Effector CD4-positive, alpha-beta T cell (primary cell): ENCODE measurements at places on chromosomes 16 and 17.
A peak's percentile ranks its signal among the peaks of the same experiment; 100 is the strongest.

DNA sequence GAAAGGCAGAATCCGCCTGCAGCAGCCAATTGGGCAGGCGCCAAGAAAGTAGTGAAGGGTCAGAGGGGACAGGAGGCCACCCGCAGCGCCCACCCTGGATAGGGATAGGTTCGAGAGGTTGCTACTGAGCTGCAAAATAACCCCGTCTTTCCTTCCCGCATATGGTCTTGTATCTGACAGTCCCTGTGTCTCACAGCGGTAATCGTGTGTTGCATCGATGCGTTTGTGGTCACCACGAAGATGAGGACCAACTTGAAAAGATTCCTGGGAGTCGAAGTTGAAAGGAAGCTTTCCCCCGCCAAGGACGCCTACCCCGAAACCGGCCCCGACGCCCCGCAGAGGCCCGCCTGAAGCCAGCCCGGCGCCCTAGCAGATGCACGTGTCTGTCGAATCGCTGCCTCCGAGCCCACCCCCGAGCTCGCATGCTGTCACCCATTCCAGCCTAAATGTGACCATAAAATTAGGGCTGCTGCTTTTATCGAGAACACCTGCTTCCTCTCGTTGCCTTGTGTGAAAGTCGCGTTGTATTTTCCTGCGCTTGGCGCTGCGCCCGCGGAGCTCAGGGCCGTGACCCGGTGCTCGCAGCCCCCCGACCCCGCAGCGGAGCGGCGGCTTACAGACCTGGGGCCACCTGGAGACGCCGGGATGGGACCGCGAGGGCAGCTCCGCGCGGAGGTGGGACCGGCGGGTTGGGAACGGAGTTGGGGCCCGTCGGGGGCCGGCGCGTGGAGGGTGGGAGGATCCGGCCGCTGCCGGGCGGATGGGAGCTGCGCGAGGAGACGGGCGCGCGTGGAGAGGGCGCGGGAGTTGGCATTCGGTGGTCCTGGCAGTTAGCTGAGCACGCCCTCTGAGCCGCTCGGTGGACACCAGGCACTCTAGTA lies at the start of gene CMTM2:
CMTM2 (plus strand) TSS at position 813 of the 881 bp plus-strand sequence. CDS start 145 bp downstream, outside the sequence.
- no peak for DNase-seq

GRCh38 chr16:55943267-55943666 lies 68.1 kb upstream of the CES5A start:
- DNase-seq: no peak

DNA sequence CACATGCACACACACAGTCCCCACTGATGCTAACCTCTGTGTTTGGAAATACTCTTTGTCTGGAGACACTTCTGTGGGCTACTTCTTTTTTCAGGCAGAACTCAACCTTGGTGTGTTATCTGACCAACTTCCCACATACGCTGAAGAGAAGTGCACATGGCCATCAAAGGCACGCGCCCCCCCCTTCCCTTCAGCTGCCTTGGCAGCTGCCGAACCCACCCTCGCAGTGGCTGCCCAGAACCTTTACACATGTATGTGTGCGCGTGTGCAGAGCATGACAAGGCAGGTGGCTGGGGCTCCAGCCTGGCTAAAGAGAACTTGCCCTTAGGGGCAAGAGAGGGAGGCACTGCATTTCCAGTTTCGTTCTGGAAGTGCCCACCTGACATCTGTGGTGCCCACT lies 3.9 kb downstream of the RAPGEFL1 start:
- DNase-seq: no peak

- no peak for DNase-seq
Observed at GRCh38 chr17:31067691-31068184, 27.0 kb upstream of the NF1 start.

- no peak for DNase-seq
Observed at GRCh38 chr17:41474863-41475262, 6.1 kb downstream of the KRT35 start.

DNA sequence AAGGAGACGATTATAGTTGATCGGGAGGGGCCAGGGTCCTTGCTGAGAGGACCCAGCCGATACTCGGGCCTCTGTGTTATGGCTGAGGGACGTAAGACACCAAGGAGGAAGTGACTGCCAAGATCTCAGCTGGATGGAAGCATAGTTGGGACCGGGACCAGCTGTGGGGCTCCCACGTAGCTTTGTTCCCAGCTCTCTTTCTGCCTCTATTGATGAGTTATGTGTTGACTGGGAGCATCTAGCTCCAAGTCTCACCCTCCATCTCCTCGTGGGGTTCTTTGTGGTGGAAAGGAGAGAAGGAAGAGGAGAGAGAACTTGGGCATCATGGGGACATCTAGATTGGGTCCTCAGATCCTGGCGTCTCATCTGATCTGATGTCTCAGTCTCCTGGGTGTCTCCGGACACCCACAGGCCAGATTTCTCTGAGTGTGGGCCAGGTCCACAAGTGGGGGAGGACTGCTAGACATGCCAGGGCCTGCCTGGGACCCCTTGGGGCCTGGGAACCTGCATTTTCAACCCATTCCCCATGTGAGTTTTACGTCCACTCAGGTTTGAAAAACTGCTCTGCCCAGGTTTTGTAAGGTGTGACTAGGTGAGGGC lies 1.0 kb downstream of the MGRN1 start:
- no peak for DNase-seq

DNA sequence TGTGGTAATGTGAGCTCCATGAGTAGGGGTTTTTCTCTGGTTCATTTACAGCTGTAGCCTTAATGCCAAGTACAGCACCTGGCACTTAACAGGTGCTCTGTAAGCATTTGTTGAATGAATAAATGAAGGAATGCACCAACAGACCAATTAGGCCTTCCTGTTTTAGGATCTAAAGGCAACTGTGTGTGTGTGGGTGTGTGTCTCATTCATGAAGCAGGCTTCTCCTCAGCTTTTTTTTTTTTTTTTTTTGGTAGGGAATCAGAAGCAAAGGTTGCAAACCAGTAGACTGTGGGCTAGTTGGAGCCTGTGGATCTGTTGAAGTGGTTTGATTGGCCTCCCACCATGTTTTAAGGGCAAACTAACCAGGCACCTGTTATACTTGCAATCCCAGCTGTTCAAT lies 48.1 kb downstream of the HS3ST2 start:
- no peak for DNase-seq

DNA sequence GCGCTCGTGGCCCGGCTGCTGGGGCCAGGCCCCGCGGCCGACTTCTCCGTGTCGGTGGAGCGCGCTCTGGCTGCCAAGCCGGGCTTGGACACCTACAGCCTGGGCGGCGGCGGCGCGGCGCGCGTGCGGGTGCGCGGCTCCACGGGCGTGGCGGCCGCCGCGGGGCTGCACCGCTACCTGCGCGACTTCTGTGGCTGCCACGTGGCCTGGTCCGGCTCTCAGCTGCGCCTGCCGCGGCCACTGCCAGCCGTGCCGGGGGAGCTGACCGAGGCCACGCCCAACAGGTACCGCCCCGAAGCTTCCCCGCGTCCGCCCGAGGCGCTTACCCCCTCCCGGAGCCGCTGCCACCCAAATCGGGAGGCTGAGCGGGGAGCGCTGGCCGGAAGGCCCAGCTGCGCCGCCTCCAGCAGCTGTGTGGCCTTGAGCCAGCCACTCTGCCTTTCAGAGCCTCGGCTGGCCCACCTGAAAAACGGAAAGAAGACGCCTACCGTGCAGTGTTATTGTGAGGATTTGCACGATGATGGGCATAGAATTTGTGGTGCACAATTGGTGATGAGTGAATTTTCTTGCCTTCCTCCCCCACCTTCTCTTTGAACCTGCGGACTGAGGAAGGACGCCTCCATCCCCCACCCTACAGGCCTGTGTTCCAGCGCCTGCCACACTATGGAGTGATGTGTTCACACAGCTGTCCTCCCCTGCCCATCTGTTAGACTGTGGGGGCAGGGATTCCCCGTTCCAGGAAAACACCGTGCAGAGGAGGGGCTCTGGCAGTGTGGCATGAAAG lies 523 bp downstream of the NAGLU start:
- DNase-seq: peak; percentile 52

DNA sequence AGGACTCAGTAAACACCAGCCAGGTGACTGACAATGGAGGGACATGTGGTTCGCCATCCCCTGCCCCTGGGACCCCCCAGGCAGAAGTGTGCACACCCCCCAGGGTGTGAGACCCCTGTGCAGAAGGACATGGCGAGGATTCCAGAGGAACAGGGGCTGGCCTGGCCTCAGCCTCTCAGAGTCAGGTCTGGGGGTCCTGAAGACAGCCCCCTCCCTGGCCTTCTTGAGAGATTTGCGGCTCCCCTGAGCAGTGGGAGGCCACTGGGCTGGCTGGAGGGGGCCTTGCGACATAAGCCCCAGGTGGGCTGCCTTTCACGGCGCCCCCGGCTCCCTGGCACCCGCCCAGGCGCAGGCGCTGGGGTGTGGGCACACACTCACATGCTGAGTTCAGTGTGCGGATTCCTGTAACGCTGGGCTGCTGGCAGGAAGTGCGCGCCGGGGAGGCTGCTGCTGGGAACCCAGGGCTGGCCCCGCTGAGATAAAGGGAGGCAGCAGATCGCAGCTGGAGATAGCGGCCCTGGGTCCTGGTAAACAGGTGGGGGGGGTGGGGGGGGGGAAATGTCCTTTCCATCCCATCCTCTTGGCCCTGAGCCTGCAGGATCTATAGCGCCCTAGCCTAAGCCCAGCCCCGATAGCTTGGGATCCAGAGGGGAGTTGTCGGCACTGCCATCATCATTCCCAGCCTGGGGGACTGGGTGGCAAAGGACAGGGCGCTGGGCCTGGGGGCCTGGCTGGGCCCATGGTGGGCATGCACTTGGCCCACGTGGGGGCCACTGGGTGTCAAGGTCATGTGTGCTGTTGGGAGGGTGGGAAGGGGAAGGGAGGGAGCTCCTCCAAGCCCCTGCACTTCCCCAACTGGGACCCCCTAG lies 27.1 kb downstream of the TMEM235 start:
- DNase-seq: peak; percentile 49

GRCh38 chr17:1298606-1299005 lies 19.1 kb downstream of the TRARG1 start:
- DNase-seq: peak; percentile 26

DNA sequence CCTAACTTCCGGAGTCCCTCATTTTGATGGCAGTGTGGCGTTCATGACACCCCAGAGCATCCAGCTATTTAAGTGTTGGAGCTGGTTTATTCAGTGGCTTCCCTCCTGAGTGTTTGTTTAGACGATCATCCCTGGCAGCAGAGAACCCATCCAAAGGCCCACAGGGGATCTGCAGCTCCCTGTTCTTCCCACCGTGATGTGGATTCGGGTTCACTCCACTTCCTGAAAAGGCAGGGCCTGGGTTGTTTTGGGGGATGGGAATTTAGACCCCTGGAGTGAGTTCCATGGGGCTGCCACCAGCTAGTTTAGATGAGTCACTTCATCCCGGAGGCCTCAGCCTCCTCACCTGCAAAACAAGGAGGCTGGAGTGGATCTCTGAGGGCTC lies 2.3 kb downstream of the KSR1 start:
- no peak for DNase-seq

GRCh38 chr16:89007371-89008249 lies 30.6 kb upstream of the CBFA2T3 start:
- DNase-seq: no peak

- peak; percentile 25 for DNase-seq
Observed at GRCh38 chr17:82752371-82753200, 721 bp downstream of the TBCD start.

DNA sequence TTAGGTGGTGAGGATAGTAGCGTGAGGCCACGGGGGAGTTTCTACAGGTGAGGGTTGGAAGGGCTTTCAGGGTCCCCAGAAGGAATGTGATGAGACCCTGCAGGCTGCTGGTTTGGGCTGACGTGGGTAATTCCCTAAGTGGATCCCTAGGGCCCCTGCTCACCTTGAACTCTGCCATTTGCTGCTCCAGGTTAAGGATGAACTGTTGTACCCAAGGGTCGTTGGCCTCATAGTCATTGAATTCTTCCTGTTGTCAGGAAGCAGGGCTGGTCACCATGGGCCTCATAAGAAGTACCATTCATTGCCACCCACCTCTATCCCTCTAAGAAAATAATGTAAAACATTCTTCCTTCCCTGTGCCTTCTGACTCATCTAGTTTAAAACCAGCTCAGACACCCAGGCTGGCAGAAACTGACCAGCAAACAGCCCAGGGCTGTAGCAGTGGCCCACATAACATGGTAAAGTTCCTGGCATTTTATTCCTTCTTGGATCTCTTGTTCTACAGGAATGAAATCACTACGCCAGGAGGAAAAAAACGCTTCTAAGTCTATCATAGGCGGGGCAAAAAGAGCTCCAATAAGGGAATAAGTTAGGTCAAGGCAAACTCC lies 27.6 kb downstream of the FCSK start:
- no peak for DNase-seq

DNA sequence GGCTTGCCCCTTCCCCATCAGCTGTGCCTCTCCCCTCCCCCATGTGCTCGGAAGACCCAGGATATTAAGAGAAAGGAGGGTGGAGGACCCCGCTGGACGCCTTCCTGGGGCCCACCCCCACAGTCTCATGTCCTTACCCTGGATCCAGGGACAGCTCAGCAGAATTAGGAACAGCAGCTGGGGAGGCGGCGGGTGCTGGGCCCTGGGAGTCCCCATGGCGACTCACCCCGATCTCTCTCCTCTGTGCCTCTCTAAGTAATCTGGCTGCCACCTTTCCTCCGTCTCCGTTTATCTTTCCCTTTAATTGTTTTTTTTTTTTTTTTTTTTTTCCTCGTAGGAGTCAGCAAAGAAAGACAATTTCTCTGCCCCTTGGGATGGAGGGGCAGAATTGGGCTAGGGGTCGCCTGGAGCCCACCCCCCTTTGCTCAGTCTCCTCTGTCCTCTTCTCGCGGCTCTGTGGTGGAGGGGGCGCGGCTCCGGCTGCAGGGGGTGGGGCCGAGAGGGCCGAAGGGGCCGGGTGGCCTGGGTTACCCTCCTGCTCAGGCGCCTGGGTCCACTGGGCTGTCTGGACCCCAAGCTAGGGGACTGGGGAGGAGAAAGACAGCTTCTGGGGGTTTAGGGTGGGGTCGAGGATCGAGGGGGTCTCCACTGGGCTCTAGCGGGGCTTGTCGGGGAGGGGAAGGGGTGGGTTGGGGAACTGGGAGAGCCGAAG lies 390 bp downstream of the SEZ6L2 start:
- DNase-seq: no peak

GRCh38 chr16:13935408-13935807 lies 15.5 kb downstream of the ERCC4 start:
- DNase-seq: no peak

DNA sequence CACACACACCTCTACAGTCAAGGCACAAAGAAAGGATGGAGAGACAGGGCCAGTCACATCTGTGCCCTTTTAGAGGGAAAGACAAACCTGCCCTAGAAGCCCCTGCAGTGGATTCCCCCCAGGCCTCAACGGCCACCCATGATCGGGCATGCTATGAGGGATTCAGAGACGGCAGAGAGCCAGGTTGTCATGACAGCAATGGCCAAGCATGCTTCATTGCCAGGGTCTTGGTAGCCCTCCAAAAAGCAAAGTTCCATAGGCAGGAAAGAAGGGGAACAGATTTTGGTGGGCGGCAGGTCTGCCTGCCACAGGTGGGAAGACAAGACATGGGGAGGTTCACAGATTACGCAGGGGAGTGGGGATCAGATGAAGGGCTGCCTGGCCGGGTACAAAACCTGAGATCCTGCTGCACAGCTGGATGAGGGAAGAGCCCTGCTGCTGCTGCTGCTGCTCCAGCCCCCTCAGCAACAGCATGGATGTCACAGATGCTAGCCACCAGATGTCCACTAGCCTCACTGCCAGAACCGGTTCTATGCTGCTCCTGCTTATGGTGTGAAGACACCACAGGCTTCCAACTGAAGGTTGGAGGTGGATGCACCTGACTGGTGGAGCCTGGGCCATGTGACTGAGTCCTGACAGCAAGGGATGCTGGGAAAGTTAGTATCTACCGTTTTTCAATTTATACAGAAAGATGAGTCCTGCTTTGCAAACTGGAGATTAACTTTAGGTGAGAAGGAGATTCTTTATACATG lies 17.8 kb downstream of the ACTG1 start:
- DNase-seq: no peak
